Esophagus muscularis mucosa (tissue), 4 donors: ENCODE measurements at places on chromosomes 2 and 18. TPM values are rescaled to one million over a fixed set of nuclear protein-coding genes. Genes with fewer than 3 reads are reported as not detected.
A peak's percentile ranks its signal among the peaks of the same experiment; 100 is the strongest.

DNA sequence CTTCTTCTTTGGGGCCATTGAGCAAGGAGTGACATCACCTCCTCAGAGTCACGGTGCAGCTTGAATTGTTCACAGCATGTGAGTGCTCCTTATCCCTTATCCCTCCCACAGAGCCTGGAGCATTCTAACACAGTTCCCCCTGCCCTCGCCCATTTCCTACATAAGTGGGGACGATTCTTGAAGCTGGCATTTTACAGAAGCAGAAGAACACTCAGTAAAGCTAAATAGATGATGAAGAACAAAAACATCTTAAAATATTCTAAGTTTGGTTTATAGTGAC is 135.8 kb upstream of the APCDD1 start:
- no peak for DNase-seq

- no peak for DNase-seq
These were observed 292.2 kb upstream of the MC4R start for GRCh38 chr18:60664736-60665135.

- DNase-seq: no peak
These were observed 25.5 kb downstream of the FHL2 start for GRCh38 chr2:105373344-105373781.

DNA sequence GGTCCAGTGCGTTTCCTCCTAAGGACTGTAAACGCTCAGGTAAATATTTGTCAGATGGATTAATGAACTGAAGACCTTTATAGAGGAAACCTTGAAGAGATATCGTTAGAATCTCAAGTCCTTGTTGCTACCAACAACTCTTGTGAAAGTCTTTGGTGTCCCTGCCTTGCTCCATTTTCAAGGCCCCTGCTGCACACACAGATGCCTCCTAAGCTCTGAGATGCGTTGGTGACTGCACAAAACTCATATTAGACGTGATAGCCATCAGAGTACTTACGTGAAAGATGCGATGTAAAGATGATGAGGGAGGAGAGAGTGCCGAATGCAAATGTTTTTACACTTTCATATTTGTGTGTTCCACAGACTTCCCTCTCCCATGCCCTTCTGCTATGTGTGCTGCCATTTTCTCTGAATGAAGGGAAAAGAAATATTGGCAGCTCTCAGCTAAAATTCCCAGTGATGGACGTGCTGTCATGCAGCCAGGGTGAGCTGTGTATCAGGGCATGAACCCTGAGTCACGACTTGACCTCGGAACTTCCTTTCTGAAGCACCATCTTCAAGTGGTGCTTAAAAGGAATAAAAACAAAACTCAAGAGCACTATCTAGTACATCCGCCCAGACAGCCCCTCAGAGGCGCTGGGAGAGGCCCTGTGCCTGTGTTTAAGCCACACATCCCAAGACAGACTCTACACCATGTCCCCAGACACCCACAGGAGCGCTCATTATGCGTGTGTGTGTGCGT is 117.4 kb downstream of the FAM210A start:
- peak; percentile 24 for DNase-seq

Gene DTNA
- total RNA-seq: 221 TPM
